ENCODE measurements at places on chromosomes 7 and 10.

DNA sequence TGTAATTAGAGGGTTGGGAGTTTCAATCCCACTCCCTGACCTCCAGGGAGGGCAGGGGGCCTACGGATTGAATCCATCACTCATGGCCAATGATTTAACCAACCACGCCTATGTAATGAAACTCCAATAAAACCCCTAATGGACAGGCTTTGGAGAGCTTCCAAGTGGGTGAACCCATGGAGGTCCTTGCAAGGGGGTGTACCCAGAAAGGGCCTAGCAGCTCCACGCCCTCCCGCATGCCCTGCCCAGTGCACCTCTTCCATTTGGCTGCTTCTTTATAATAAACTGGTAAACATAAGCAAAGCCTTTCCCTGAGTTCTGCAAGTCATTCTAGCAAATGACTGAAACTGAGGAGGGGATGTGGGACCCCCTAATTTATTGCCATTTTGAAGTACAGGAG lies 280.1 kb downstream of the FRMD4A start:
- no peak for DNase-seq

DNA sequence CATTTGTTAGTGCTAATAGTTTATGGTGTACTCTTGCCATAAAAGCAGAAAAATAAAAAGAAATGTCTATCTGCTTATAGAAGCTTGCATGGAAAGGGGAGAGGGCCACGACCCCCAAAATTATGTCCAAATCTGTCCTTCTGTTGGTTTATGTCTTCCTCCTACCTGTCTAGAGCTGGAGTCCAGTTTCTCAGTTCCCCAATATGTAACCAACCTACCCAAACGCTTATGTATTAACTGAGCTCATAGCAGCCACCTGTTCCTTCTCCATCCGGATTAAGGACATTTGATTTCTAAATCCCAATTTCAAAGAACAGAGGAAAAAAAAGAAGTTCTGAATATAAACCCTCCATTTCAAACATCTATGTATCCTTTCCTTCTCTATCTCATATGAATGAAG lies 30.3 kb upstream of the TPK1 start:
- no peak for DNase-seq

DNA sequence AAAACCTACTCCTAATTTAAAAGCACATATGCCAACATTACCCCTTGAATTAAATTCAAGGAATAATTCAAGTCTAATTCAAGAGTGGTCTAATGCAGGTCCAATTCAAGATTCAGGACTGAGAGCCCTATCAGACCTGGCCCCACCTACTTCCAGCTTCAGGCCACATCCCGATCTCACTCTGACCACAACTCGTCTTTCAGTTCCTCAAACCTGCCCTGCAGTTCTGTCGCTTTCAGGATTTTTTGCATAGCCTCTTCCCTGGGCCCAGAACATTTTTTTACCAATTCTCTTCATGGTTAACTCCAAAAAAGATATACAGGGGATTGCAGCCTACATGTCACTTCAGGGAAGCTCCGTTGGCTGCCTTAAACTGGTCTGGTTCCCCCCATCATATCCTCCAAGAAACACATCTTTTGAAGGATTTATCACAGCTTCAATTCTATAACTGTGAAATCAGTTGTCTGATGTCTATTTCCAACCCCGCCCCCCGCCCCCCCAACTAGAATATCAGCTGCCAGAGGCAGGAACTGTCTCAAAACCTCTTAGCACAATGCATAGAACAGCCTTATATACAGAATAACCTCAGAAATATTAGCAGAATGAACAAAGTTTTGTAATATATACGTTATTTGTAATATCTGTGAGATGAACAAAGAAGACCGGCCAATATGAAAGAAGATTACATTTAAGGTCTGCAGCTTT lies 20.8 kb downstream of the CCDC6 start:
- no peak for DNase-seq

DNA sequence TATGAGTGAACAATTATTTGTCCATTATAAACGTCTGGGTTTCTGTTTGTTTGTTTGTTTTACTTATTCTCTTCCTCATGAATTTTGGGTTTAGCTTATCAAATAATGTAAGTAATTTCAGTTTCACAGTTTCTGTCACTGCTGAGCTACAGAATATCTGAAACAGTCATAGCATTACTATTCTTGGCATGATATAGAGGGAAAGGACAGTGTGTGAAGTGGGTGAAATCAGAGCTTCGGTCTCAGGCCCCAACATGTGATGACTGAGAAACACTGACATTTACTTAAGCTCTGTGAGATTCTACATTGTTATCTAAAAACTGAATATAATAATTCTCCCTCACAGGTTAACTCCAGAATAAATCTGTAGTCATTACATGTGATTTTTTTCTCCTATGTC lies 8.8 kb upstream of the OR6V1 start:
- DNase-seq = no peak

- no peak for DNase-seq
Observed at GRCh38 chr7:87370660-87371180, 25.3 kb downstream of the CROT start.

DNA sequence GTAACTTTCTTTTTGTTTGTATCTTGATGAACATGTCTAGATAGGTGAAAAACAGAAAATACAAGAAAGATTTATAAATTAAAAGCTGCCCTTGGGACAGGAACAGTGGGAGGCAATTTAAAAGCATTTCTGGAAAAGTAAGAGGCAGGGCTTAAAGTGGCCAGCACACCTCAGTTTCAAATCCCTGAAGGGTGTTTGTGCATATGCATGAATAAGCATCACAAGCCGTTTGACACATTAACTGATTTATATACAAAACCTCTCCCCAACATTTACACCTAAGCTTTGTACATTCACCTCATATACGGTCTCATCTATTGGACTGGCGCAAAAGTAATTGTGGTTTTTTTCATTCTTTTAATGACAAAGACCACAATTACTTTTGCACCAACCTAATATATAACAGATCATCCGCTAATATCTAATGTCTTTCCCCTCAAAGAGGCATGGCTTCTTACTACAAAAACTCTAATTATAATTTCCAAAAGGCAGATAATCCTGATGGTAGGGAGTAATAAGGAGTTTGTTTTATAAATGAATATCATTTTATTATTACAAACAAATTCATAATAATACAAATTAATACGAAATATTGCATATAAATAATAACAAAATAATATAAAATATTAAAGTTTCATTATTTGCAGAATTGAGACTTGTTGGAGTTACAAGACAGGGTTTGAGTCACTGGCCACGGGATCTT lies 48.3 kb downstream of the LRGUK start:
- DNase-seq = no peak

DNA sequence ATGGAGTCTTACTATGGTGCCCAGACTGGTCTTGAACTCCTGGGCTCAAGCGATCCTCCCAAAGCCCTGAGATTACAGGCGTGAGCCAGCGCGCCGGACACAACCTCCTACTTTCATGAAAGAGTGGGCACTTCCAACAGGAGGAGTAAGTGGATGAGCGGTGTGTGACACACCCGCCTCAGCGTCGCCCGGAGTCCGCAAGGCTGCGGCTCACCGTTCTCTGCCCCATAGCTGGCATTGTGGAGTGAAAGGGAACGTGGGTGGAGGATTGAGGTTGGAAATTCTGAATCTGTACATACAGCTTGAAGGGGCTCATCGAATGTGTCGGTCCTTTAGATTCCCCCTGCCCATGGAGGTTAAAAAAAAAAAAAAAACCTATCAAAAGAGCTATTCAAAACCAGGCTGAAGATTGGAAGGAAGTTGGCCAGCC lies 524 bp upstream of the PRXL2A start:
- no peak for DNase-seq

- DNase-seq = peak; percentile 53
Observed at GRCh38 chr7:101321491-101322401, at the start of gene IFT22. Gene IFT22 (minus strand): TSS chr7:101321812. CDS start chr7:101321709, 103 bp downstream.

- DNase-seq = no peak
Observed at GRCh38 chr10:50607356-50607925, 16.3 kb downstream of the SGMS1 start.

DNA sequence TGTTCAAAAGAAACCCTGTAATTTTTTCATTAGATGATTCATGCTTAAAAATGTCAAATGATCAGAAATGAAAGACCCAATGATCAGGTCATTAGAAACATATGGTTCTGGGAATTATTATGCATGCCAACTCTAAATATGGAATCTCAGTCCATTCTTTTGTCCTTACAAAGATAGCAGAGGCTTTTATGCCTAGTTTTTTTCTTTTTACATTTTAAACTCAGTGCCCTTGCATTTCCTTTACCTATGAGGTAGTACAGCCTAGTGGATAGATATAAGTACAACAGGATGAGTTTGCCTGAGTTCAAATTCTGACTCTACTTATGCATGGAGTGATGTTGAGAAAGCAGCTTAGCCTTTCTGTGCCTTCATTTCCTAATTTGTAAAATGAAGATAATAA lies 392.9 kb downstream of the SUGCT start:
- DNase-seq = no peak

Data from substantia nigra (tissue), 51 donors.